ENCODE measurements at places on chromosomes 6 and 20. TPM values are rescaled to one million over a fixed set of nuclear protein-coding genes. Genes with fewer than 3 reads are reported as not detected.

Gene KIAA1755
- 9.5 TPM for total RNA-seq

Gene AK9
- 6.0 TPM for total RNA-seq

Gene PPARD
- 26.3 TPM for total RNA-seq

Gene SLC32A1
- 0.09 TPM for total RNA-seq

Gene NRN1
- total RNA-seq = 1.5 TPM

Gene HIVEP2
- total RNA-seq = 3.5 TPM

Gene ZNF334
- total RNA-seq = 21.4 TPM

Gene SNPH
- total RNA-seq = 3.3 TPM

Gene VPS52
- total RNA-seq = 53.2 TPM

Gene KDM1B
- total RNA-seq = 21.6 TPM

Gene BTBD3
- 131 TPM for total RNA-seq

Gene ENPP1
- 4.9 TPM for total RNA-seq

Gene TRIM38
- total RNA-seq = 0.77 TPM

Gene SGK2
- total RNA-seq = 1.6 TPM

Gene GJE1
- total RNA-seq = not detected

Gene HLA-DQB2
- total RNA-seq = not detected

Gene MTFR2
- total RNA-seq = 6.7 TPM

Gene HRH3
- 0.86 TPM for total RNA-seq

Gene HSPA12B
- total RNA-seq = 1.1 TPM

Gene SEC23B
- total RNA-seq = 50.6 TPM

Gene SASH1
- total RNA-seq = 88.0 TPM

Gene TMEM200A
- 2.9 TPM for total RNA-seq

Gene SPATA2
- total RNA-seq = 10.5 TPM

Gene DSE
- total RNA-seq = 23.5 TPM

Gene RNF182
- total RNA-seq = 3.0 TPM

Gene TPD52L1
- 3.6 TPM for total RNA-seq

Gene SIRPG
- total RNA-seq = not detected

Gene JPH2
- total RNA-seq = 0.07 TPM

Gene DEFB119
- not detected for total RNA-seq

Gene SPATS1
- total RNA-seq = not detected

Gene ADRM1
- total RNA-seq = 90.4 TPM

Gene PBOV1
- not detected for total RNA-seq

Gene SYCP2
- 2.3 TPM for total RNA-seq

Gene ID1
- total RNA-seq = 5.8 TPM

Gene EDN3
- 0.20 TPM for total RNA-seq

Gene THBS2
- total RNA-seq = 1.3 TPM

Gene WFDC5
- not detected for total RNA-seq

Gene EPHA7
- total RNA-seq = 35.8 TPM

Gene GTSF1L
- total RNA-seq = not detected

Gene FNDC1
- 0.09 TPM for total RNA-seq

Gene RIMS4
- total RNA-seq = 4.1 TPM

Gene TREM2
- not detected for total RNA-seq

Gene TAGAP
- not detected for total RNA-seq

Gene SH3BGRL2
- 11.8 TPM for total RNA-seq

Gene ACTL10
- total RNA-seq = 0.75 TPM

Gene FHL5
- not detected for total RNA-seq

Gene ZMYND8
- 86.0 TPM for total RNA-seq

Gene PLEKHG1
- total RNA-seq = 27.6 TPM

Gene SAMD5
- 1.6 TPM for total RNA-seq

Gene SLC2A10
- 12.7 TPM for total RNA-seq

Gene ADGRB3
- 5.1 TPM for total RNA-seq

All from neural crest cell (in vitro differentiated cells).